ENCODE measurements at places on chromosomes 1 and 21. TPM values are rescaled to one million over a fixed set of nuclear protein-coding genes. Genes with fewer than 3 reads are reported as not detected.
A peak's percentile ranks its signal among the peaks of the same experiment; 100 is the strongest.

GRCh38 chr1:18398791-18399530 lies 81.8 kb upstream of the KLHDC7A start:
- DNase-seq: no peak

GRCh38 chr1:23555986-23556634 lies 3.2 kb downstream of the ID3 start:
- no peak for DNase-seq

DNA sequence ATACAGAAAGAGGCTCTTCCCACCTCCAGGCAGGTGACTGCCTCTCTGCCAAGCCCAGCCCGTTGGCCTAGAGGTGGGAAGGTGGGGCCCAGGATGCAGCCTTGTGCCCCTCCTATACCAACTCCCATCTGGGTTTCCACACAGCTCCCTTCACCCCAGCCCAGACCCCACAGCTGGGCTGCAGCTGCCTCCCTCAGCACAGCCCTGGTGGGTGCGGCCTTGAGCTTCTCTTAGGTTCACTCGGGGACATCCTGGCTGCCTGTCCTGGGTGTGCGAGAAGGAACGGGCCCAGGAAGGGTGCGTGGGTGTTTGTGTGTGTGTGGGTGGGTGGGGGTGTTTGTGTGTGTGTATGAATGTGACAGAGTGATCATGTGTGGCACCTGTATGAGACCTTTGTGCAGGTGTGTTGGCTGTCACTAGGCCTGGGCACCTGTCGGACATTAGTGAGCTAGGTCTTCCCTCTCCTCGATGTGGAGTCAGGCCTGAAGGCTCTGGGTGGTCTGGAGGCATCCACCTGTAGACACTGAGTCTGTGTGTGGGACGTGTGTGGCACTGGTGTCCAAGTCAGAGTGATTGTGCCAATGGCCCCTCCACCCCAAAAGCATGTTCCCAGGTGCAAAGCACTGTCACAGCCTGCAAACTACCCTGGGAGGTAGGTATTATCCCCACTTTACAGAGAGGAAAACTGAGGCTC lies 30.7 kb downstream of the FOXO6 start:
- no peak for DNase-seq

GRCh38 chr1:59391212-59392179 lies 94.6 kb downstream of the FGGY start:
- no peak for DNase-seq

- no peak for DNase-seq
Observed at GRCh38 chr1:37051346-37051745, 17.0 kb upstream of the GRIK3 start.

DNA sequence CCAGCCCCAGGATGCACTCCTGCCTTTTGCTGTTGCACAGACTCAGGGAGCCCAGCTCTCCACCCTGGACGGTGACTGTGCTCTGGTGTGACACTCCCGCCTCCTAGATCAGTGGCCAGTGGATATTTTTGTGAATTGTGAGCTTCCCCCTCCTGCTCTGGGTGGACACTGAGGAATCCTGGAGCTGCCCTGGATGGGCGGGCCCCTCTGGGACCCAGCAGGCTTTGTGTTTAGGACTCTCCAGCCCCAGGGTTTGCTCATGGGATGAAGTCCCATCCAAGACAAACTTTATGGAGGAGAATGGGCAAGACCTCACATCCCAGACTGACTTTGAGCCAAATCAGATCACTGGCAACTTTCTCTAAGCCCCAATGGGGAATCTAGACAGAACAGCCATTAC lies 16.1 kb downstream of the SLC6A9 start:
- DNase-seq: no peak

GRCh38 chr1:92343061-92343460 lies 44.2 kb downstream of the RPAP2 start:
- no peak for DNase-seq

- DNase-seq: no peak
Observed at GRCh38 chr1:183600136-183600535, 9.9 kb upstream of the NCF2 start.

GRCh38 chr1:221573756-221574155 lies 168.1 kb downstream of the DUSP10 start:
- DNase-seq: no peak

GRCh38 chr1:102858695-102859094 lies 249.6 kb downstream of the COL11A1 start:
- DNase-seq: no peak

- peak; percentile 25 for DNase-seq
Observed at GRCh38 chr1:168386949-168387586, 106.4 kb downstream of the TBX19 start.

GRCh38 chr1:159141584-159142390 lies 29.6 kb upstream of the CADM3 start:
- DNase-seq: no peak

DNA sequence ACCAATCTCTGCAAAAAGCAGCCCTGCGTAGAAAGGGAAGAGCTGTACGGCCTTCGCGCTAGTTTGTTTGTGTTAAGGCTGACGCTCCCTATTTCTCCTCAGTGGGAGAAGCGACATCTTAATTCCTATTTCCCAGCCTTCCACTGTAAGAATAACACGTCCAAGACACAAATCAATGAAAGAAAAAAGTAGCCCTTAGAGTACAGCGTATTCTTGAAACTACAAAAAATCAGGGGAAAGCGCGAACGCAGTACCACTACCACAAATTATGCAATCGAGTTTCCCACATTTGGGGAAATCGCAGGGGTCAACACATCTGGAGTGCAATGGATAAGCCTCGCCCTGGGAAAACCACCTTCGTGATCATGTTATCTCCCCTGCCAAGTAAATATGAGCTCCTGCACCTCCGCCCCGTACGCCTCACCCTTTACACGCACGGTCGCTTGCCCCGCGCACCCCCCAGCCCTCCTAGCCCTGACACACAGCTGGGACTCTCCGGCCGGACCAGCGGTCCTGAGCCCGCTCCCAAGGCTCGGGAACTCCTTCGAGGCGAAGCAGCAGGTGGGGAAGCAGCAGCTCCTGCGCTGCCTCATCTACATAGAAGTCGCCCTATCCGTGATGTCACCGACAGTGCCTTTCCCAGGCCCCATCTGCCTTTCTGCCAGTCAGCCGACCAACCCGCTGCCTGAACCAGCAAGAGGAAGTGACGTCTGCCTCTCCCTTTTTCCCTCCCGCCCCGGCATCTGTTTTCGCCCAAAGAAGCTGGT lies 94.7 kb downstream of the PPIAL4G start:
- DNase-seq: no peak

- no peak for DNase-seq
Observed at GRCh38 chr1:3581296-3582036, 29.8 kb downstream of the MEGF6 start.

- DNase-seq: no peak
Observed at GRCh38 chr1:67173988-67174387, 7.7 kb downstream of the IL23R start.

DNA sequence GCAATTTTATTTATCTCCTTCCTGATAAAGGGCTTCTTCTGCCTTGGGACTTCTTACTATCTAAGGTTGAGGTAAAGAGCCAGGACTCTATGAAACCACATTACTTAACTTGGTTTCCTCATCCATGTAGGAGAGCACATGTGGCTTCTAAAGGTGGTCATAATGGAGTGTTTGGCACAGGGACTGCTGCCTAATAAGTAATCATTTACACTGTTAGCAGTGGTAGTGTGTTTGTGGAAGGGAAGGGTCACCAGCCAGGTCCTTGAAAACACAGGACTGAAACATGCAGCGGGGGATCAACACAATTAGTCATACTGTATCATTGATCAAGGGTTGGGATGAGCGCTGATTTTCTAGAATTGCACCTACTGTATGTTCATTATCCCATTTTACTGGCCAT lies 59.6 kb downstream of the UCK2 start:
- no peak for DNase-seq

DNA sequence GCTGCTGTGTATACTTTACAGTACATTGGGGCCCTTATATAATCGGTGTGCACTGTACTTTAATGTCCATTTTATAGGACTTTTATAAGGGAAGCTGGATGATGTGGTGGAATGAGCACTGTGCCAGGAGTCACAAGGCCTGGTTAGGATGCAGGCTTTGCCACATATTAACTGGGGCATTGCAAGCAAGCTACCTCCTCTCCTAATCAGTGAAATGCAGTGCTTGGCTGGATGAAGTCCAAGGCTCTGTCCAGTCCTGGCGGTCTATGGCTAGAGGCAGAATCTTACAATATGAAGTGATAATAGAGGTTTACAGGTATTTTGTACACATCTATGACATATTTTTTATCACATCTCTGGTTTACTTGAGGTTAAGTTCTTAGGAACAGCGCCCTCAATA lies 1.7 kb upstream of the PKP1 start:
- no peak for DNase-seq

GRCh38 chr1:93744299-93744988 lies 62.8 kb upstream of the BCAR3 start:
- no peak for DNase-seq

GRCh38 chr1:48775831-48776392 lies 779 bp downstream of the BEND5 start:
- DNase-seq: no peak

- DNase-seq: no peak
Observed at GRCh38 chr1:174974711-174975119, 25.0 kb upstream of the CACYBP start.

DNA sequence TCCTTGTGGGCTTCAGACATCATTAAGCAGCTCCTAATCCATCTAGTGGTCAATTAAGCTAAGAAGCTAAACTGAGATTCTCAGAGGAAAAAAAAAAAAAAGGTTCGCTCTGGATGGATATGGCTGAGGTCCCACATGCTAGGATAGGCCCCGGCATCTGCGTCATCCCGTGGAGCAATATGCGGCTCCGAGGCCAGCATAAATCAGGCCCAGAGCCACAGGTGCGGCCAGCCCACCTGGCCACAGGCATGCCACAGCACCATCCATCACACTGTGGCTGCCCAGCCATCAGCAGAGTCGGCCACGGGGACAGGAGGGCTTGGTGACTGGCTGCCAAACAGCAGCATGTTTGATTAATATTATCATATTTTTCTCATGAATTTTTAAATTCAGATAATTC lies 106.9 kb upstream of the TIAM1 start:
- DNase-seq: no peak

- DNase-seq: no peak
Observed at GRCh38 chr1:160204526-160205241, 500 bp upstream of the PEA15 start.

GRCh38 chr1:40155135-40155534 lies 6.1 kb upstream of the RLF start:
- no peak for DNase-seq

DNA sequence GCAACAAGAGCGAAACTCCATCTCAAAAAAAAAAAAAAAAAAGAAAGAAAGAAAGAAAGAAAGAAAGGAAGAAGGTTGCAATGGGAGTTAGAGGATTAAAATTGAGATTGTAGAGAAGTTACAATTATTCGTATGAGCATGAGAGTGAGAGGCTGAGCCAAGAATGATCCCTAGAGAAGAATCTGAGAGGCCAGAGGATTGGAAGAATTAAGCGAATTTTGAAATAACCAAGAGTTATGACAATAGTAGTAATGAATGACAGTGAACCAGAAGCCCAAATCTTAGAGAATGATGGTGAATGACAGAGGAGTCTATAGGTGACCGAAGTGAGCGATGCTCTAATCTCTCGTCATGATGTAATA lies 369 bp upstream of the ZYG11B start:
- DNase-seq: no peak

- DNase-seq: no peak
Observed at GRCh38 chr1:223849352-223850254, 3.9 kb upstream of the TP53BP2 start.

DNA sequence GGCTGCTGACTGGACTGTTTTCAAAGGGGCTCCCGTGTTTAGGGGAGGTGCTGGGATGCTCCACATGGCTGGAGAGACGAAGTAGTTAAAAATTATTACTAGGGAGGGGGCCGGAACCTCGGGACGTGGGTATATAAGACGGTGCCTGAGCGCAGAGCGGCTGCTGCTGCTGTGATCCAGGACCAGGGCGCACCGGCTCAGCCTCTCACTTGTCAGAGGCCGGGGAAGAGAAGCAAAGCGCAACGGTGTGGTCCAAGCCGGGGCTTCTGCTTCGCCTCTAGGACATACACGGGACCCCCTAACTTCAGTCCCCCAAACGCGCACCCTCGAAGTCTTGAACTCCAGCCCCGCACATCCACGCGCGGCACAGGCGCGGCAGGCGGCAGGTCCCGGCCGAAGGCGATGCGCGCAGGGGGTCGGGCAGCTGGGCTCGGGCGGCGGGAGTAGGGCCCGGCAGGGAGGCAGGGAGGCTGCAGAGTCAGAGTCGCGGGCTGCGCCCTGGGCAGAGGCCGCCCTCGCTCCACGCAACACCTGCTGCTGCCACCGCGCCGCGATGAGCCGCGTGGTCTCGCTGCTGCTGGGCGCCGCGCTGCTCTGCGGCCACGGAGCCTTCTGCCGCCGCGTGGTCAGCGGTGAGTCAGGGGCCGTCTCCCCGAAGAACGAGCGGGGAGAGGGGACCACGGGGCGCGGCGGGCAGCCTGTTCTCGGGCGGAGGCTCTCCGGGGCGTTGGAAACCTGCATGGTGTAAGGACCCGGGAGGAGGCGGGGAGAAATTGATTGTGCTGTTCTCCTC lies at the start of gene CHODL:
CHODL (plus strand) TSS at position 163 of the 793 bp plus-strand sequence; CDS start at position 554, 391 bp downstream.
- no peak for DNase-seq

DNA sequence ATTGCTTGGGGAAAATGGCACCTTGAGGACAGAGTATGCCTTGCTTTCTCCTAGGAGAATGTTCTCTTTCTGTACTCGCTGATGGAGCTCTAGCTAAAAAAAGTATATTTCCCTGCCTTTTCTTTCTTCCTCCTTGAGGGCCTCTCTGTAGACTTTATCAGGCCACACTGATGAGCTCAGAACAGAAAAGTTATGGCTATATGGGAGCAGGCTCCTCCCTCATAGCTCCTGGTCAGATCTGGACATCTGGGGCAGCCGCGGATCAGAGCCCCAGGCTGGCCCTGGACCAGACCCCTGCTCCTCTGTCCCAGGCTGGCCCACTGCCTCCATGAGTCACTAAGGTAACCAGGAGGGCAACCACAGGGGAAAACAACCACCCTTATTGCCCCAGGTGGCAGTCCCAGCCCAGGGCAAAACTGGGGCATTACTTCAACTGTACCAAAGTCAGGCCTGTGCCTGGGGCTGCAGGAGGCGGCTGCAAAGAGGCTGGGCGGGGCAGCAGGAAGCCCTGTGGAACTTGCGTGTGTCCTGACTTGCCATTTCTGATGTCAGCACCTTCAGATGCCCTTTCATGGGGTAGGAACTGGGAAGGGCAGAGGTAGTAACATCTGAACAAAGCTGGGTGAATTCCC lies 26.3 kb upstream of the ZNF648 start:
- DNase-seq: peak; percentile 66

- DNase-seq: no peak
Observed at GRCh38 chr1:92482665-92483609, 3.8 kb downstream of the GFI1 start.

The UMODL1 gene
- total RNA-seq: 0.68 TPM

The LCE6A gene
- not detected for total RNA-seq

The AKNAD1 gene
- 0.70 TPM for total RNA-seq

The IFI44L gene
- total RNA-seq: 22.1 TPM

The KPRP gene
- total RNA-seq: not detected

The RAB25 gene
- not detected for total RNA-seq

The BRDT gene
- total RNA-seq: not detected

The MATN1 gene
- total RNA-seq: 0.39 TPM

The OR6N1 gene
- not detected for total RNA-seq

The NFIA gene
- total RNA-seq: 43.3 TPM

The ARID1A gene
- total RNA-seq: 78.7 TPM

The FLG2 gene
- total RNA-seq: not detected

The CNKSR1 gene
- total RNA-seq: 1.1 TPM

The S100A1 gene
- 1.1 TPM for total RNA-seq
